ENCODE measurements at places on chromosomes 5 and 9. TPM values are rescaled to one million over a fixed set of nuclear protein-coding genes. Genes with fewer than 3 reads are reported as not detected.

Gene TLR4
- 1.9 TPM for total RNA-seq

Gene PCDHA9
- not detected for total RNA-seq

Gene EXOC3
- 50.2 TPM for total RNA-seq

Gene TMEM161B
- 43.8 TPM for total RNA-seq

Gene FAXDC2
- total RNA-seq = 13.7 TPM

Gene RNF180
- 5.5 TPM for total RNA-seq

Gene ACOT12
- 8.5 TPM for total RNA-seq

Gene CYSRT1
- 0.21 TPM for total RNA-seq

Gene INSL4
- total RNA-seq = 0.13 TPM

Gene HEXB
- 809 TPM for total RNA-seq

Gene TICAM2
- total RNA-seq = 0.08 TPM

Gene FBP2
- not detected for total RNA-seq

Gene FAM169A
- 10.2 TPM for total RNA-seq

Gene SLC6A3
- not detected for total RNA-seq

Gene KCNIP1
- total RNA-seq = not detected

Gene FOXD4
- total RNA-seq = 0.26 TPM

Gene RORB
- not detected for total RNA-seq

Gene THBS4
- total RNA-seq = 0.48 TPM

Gene TCF7
- total RNA-seq = 4.7 TPM

Gene FAM151B
- total RNA-seq = 3.8 TPM

Gene IL3
- not detected for total RNA-seq

Gene MLANA
- 3,120 TPM for total RNA-seq

Gene SLC1A1
- 1.6 TPM for total RNA-seq

Gene IFNA8
- not detected for total RNA-seq

Gene INSL6
- not detected for total RNA-seq

Gene PCDHB10
- 0.37 TPM for total RNA-seq

Gene NDUFB6
- 75.7 TPM for total RNA-seq

Gene SURF6
- total RNA-seq = 28.7 TPM

Gene CLTB
- 51.5 TPM for total RNA-seq

Gene PAX5
- total RNA-seq = not detected

Gene SLC4A9
- total RNA-seq = 0.18 TPM

Gene CAMSAP1
- total RNA-seq = 14.7 TPM

Gene ACTBL2
- 0.11 TPM for total RNA-seq

Gene FAM81B
- not detected for total RNA-seq

Gene OR1Q1
- not detected for total RNA-seq

Gene CDKN2B-AS1
- not detected for total RNA-seq

Gene ZNF608
- 10.9 TPM for total RNA-seq

Gene OLFML2A
- 0.90 TPM for total RNA-seq

Gene OR2V1
- not detected for total RNA-seq

Gene TAF11L5
- not detected for total RNA-seq

Gene SPATA24
- 13.3 TPM for total RNA-seq

Gene SETD9
- 45.4 TPM for total RNA-seq

Gene FST
- total RNA-seq = 0.74 TPM

Gene PTPN3
- total RNA-seq = 7.1 TPM

Gene SRD5A1
- 31.7 TPM for total RNA-seq

Gene STPG3
- total RNA-seq = not detected

Gene PAM
- total RNA-seq = 464 TPM
